Smooth muscle cell of bladder (primary cell): ENCODE measurements at places on chromosomes 16 and 17. TPM values are rescaled to one million over a fixed set of nuclear protein-coding genes. Genes with fewer than 3 reads are reported as not detected.

Gene VAT1L
- total RNA-seq = 8.9 and 30.9 TPM in 2 replicates

Gene PRRT2
- total RNA-seq = 0.92 and 1.3 TPM in 2 replicates

Gene ZMYND15
- 0.09 and 0.14 TPM in 2 replicates for total RNA-seq

Gene SRCAP
- 9.8 and 20.4 TPM in 2 replicates for total RNA-seq

Gene CNTNAP1
- 19.9 and 21.9 TPM in 2 replicates for total RNA-seq

Gene TNS4
- total RNA-seq = under 0.01 TPM in 2 replicates

Gene SUZ12
- total RNA-seq = 13.8 and 14.2 TPM in 2 replicates

Gene SLC52A1
- total RNA-seq = 0.14 TPM in 1 of 2 replicates, not detected in the other

Gene SLC6A4
- under 0.01 TPM in 1 of 2 replicates, not detected in the other for total RNA-seq
